ENCODE measurements at places on chromosomes 16 and 17.

DNA sequence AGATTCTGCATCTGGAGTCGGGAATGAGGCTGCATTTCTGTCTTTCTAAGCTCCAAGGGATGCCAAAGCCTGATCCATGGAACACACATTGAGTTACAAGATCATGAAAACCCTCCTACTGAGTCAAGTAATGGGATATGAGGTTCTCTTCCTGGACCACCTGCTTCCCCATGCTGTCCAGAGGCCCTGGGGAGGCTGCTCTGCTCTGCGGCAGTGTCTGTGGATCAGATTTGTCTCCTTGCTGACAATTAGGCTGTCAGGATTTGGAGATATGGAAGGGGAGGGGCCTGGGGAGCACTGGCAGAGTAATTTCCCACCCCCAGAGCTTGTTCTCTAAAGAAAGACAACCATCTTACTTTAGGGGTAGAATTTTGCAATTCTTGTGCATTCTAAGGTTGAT, 33.0 kb downstream of the C16orf95 start:
- DNase-seq: no peak

- DNase-seq: peak; percentile 46
Observed at GRCh38 chr17:59004338-59005111, 102.2 kb downstream of the TRIM37 start.

DNA sequence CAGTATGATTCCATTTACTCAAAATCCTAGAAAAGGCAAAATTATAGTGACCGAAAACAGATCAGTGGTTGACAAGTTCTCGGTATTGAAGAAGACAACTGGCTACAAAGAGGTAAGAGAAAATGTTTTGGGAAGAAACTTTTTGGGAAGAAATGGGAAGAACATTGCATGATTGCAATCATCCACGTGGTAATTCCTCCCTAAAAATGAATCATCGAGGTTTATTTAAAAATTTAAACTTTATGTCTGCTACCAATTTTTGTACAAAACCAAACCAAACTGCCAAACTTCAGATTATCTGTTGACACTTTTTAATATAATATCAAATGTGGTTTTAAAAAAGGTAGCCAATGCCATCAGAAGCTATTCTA, 8.1 kb downstream of the SMURF2 start:
- no peak for DNase-seq

DNA sequence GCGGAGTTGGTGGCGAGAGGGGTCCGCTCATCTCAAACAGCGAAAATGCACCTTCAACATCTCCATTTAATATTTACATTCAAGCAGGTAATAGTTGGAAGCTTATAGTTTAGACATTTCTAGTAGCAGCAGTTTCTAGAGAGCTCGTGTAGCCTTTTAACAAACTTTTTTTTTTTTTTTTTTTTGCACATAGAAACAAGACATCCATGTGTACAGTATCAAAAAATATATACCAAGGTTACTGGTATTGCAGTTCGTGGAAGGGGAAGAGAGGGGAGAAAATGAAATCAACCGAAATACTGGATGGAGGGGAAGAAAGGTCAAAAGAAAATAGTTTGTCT, 6.2 kb downstream of the CBX4 start:
- DNase-seq: no peak

- no peak for DNase-seq
Observed at GRCh38 chr17:7019839-7020519, 2.9 kb upstream of the BCL6B start.

- no peak for DNase-seq
Observed at GRCh38 chr17:47660064-47660492, 10.4 kb downstream of the KPNB1 start.

DNA sequence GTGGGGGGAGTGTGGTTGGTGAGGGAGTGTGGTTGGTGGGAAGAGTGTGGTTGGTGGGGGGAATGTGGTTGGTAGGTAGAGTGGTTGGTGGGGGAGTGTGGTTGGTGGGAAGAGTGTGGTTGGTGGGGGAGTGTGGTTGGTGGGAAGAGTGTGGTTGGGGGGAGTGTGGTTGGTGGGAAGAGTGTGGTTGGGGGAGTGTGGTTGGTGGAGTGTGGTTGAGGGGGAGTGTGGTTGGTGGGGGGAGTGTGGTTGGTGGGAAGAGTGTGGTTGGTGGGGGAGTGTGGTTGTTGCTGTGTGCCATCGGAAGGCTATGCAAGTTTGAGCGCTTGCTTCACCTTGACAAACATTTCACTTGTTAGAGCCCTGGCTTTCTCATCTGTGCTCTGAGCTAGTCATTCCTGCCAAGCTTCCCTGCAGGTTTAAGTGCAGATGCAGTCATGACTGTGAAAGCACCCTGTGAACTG, 20.1 kb downstream of the MINK1 start:
- no peak for DNase-seq

- no peak for DNase-seq
Observed at GRCh38 chr16:17171250-17172143, 299.3 kb downstream of the XYLT1 start.

- no peak for DNase-seq
Observed at GRCh38 chr17:80227156-80227555, 6.9 kb downstream of the SLC26A11 start.

- no peak for DNase-seq
Observed at GRCh38 chr17:29178750-29179231, 1.4 kb downstream of the MYO18A start.

DNA sequence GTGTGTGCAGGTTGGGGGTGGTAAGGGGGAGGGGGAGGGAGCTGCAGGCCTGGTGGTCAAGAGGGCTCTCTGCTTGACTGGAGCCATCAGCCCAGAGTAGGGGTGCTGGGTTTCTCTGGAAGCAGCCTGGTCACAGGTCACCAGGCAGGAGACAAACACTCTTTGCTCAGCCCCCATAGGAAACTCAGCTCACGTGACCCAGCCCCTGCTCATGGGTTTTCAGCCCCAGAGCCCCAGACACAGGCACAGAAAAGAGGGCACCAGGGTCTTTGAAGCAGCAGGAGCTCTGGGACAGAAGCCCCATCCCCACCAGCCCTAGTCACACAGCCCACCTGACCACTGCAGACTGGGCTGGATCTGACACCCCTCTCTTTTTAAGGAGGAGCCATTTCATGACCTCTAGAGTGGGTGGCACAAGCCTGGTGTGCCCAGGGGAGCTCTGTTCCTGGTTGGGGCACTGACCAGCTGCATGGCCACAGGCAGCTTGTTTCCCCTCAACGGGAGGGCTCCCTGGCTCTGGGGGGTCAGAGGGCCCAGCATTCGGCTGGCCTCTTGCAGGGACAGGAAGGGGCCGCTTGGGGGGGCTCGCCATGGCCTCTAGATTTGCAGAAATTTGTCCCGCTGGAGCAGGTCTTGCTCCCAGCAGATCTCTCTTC, 13.8 kb upstream of the CD79B start:
- no peak for DNase-seq

DNA sequence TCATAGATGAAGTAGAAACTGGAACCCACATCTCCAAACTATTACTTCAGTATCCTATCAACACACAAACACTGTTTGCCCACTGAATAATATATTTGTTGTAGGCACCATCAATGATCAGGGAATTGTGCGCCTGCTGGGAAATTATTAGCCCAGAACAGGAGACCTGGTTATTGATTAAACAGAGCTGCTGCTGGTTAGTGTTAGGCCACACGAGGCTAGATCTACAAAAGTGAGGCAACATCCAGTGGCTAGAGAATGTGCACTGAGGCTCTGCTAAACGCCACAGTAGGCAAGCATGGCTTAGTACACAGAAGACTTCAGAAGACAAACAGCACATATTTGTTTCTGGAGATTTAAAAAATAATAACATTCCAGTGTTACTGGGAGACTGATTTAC, 11.0 kb downstream of the ABHD15 start:
- DNase-seq: no peak

DNA sequence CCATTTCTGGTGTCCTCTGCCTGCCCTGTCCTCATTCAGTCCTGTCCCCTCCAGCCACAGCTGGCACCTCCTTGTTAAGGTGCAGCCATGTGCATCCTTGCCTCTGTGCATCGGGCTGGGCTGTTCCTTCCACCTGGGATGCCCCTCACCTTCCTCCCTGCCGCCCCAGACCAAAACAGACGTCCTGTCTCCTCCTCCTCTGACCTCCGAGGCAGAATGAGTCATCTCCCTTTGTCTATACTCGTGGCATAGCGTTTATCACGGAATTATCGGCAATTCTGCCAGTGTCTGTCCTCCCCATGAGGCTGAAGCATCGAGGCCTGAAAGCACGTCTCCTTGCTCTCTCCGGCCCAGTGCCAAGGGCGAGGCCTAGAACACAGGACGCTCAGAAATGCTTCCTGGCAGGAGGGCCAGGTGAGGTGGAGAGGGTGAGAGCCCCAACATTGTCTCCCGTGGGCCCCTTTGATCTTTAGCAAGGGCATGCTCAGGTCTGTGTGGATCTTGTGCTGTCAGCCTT, 4.6 kb downstream of the RAI1 start:
- no peak for DNase-seq

DNA sequence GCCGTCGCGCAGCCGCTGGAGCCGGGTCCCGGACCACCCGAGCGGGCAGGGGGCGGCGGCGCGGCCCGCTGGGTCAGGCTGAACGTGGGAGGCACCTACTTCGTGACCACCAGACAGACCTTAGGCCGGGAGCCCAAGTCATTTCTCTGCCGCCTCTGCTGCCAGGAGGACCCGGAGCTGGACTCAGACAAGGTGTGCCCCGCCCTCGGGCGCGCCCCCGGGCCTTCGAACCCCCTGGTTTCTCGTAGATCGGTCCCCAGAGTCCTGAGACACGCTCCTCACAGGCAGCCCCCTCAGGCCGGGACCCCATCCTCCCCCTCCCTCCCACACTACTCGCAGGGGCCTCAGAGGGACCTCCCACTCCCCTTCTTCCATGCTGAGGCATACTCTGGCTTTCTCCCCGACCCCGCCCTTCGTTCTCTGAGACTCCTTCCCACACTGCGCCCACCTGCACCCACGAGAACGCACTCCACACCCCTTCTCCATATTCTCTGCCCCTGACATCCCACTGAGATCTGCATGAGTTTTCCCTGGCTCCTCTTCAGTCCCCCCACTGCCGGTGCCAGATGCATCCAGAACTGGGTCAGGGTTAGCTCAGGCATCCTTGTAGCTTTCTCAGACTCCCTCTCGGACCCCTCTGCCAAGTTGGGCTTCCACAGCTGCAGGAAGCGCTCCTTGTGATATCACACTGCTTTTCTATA, 523 bp downstream of the KCTD2 start:
- no peak for DNase-seq

GRCh38 chr17:19371259-19372010, 6.9 kb upstream of the MAPK7 start:
- no peak for DNase-seq

GRCh38 chr17:28706471-28707338, 5.0 kb downstream of the PROCA1 start:
- no peak for DNase-seq

DNA sequence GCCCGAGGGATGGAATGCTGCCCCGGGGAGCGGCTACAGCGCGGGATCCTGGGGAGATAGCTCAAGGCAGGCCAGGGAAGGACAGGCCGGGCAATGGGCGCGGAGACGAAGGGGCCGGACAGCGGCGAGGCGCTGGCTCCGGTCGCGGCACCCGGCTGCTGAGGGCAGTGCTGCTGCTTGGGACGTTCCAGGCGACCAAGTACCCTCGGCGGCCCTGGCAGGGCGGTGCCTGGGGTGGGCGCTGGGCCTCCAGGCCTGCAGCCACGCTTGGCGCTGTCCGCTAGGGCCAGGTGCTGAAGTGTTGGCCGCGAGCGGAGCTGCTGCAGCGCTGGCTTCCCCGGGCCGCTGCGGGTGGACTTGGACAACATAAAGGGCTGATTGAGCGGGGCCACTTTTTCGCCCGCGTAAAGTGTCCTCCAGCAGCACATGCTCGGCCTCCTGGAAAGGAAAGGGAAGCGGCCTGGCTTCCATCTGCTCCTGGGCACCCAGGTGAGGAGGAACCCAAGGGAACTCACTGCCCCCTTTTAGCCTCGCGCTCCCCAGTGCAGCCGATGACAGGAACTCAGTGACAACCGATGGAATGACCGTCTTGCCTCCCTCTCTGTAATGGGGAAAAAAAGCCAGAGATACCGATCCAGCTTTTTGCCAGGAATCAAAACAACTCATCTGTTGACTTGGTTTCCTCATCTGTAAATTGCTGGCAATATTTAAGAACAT, 23.7 kb downstream of the CLEC3A start:
- no peak for DNase-seq

GRCh38 chr16:83701494-83701893, 106.3 kb upstream of the HSBP1 start:
- DNase-seq: no peak

DNA sequence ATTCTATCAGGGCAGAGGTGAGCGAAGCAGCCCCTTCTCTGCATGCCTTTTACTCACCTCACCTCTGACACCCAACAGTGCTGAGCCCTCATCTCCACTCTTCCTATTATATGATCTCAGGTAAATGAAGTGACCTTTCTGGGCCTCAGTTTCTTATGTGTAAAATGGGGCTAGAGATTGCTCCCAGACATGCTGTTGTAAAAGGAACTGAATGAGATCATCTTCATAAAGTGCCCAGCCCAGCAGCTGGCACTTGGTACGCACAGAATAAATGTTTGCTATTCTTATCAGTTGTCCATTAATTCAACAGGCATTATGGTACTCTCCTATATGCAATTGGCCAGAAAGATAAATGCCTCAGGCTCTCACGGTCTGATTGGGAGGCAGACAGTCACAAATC, 4.5 kb upstream of the GALK1 start:
- no peak for DNase-seq

DNA sequence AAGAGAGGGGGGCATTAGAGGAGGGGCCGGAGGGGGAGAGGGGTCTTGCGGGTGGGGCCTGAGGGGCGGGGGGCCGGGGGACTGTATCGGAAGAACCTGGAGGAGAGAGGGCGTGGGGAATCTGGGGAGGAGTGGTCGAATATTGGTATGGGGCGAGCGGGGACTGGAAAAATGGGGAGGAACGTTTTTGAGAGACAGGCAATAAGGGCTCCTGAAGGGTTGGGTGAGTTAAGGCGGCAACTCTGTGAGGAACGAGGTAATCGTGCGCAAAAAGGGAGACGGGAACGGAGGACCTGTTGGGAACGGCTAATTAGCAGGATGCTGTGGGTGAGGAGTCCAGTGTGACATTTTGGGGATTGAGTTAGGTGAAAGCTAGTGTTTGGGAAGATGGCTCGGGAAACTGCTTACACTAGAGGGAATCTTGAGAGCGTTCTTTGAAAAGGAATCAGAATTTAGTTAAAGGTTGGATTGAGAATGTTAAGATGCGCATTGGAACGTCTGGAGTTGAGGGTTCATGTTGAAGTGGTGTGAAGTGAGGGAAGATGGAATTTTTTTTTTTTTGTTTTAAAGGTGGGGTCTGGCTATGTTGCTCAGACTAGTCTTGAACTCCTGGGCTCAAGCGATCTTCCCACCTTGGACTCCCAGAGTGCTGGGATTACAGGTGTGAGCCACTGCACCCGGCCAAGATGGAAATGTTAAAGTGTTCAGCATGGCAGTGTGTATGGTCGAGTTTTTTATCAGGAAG, 662 bp downstream of the WIPF2 start:
- DNase-seq: no peak

- no peak for DNase-seq
Observed at GRCh38 chr17:12664252-12664651, 1.4 kb upstream of the MYOCD start.

Data from activated CD4-positive, CD25-positive, alpha-beta regulatory T cell (primary cell).